ENCODE measurements at places on chromosomes 4 and X.
A peak's percentile ranks its signal among the peaks of the same experiment; 100 is the strongest.

GRCh38 chrX:102958794-102959193, 21.7 kb downstream of the RAB40AL start:
- no peak for DNase-seq

GRCh38 chrX:43121637-43122036, 343.7 kb upstream of the PPP1R2C start:
- DNase-seq = no peak

- DNase-seq = no peak
Measured at GRCh38 chrX:64642482-64642881, 247.2 kb upstream of the MTMR8 start.

- DNase-seq = no peak
Measured at GRCh38 chr4:11338956-11339782, 89.5 kb downstream of the HS3ST1 start.

- no peak for DNase-seq
Measured at GRCh38 chrX:112830540-112830939, 10.1 kb downstream of the AMOT start.

- DNase-seq = no peak
Measured at GRCh38 chr4:107691378-107691777, 28.7 kb downstream of the PAPSS1 start.

GRCh38 chr4:120929847-120930246, 7.3 kb upstream of the PRDM5 start:
- no peak for DNase-seq

GRCh38 chrX:107355533-107355932, 93.9 kb upstream of the FRMPD3 start:
- DNase-seq = no peak

GRCh38 chr4:175070444-175070843, 152.3 kb downstream of the ADAM29 start:
- DNase-seq = no peak

DNA sequence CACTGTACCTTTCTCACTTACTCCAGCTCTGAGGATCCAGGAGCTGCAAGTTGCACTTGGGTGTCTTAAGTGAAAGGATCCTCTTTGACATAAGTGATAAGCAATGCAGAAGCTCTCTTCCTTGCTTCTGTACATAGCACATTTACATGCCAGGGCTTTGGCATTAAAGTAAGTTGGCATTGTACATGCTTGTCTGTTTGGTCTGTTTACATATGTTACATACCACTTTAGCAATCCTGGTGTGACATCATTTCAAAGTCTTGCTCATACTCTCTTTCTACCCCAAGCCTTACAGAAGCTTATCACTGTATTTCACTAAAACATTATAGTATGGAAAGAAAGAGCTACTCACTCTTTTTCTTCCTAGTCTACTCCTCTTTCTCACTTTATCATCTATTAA, 2548.3 kb downstream of the ARAP2 start:
- DNase-seq = no peak

DNA sequence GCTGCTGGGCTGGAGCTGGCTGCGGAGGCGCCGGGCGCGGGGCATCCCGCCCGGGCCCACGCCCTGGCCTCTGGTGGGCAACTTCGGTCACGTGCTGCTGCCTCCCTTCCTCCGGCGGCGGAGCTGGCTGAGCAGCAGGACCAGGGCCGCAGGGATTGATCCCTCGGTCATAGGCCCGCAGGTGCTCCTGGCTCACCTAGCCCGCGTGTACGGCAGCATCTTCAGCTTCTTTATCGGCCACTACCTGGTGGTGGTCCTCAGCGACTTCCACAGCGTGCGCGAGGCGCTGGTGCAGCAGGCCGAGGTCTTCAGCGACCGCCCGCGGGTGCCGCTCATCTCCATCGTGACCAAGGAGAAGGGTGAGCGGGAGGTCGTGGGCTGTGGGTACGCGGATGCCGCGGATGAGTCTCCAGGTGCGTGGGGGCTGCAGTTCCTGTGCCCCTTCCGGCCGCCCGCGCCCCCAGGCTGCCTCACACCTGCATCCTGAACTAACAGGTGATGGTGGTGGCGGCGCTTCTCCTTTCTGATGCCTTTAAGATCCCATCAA, 499 bp downstream of the CYP2U1 start:
- peak; percentile 1 for DNase-seq

DNA sequence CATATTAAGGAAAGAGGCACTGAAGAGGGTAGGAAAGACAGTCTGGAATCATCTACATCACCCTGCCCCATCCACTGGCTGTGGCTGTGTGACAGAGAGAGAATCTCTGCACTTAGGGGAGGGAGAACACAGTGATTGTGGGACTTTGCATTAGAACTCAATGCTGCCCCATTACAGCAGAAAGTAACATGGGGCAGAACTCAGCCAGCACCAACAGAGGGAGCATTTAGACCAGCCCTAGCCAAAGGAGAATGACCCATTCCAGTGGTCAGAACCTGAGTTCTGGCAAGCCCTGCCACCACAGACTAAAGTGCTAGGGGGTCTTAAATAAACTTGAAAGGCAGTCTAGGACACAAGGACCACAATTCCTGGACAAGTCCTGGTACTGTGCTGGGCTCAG, 37.9 kb downstream of the ZNF330 start:
- DNase-seq = no peak
